ENCODE measurements at places on chromosomes 3 and 15.

DNA sequence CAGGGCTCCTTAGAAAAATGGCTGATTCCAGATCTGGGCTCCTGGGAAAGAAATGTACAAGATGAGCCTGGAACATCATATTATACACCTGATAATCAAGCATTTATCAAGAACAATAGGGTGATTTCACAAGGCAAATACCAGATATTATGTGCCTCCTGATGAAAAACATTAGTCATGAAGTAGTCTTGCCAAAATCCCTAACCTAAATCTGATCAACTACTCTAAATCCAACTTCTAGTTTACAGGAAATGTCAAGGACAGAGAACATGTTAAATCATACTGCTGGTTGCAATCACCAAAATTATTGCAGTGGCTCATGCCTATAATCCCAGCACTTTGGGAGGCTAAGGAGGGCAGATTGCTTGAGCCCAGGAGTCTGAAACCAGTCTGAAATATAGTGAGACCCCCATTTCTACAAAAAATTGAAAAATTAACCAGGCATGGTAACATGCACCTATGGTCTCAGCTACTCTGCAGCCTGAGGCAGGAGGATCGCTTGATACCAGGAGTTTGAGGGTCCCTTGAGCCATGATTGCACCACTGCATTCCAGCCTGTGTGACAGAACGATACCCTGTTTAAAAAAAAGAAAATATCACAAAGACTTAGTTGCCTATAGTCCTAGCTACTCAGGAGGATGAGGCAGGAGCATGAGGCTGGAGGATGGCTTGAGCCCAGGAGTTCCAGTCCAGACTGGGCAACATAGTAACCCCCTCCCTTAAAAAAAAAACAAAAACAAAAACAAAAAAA, 34.9 kb upstream of the ATP13A3 start:
- DNase-seq, result no peak

GRCh38 chr3:11284011-11284410, 11.8 kb downstream of the ATG7 start:
- DNase-seq, result no peak

DNA sequence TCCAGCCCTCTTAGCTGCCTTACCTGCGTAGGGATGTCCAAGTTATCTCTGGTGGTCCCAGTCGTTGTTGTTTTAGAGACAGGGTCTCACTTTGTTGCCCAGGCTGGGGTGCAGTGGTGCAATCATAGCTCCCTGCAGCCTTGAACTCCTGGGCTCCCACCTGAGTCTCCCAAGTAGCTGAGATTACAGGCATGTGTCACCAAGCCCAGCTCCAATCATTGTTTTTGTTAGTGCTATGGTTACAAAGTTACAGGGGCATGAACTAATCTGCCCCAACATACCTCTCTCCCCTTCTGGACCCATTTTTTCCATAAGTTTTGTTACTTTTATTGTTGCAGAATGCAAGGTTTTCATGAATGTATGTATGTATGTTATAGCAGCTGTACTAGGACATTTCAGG, 54.7 kb downstream of the CTDSPL2 start:
- DNase-seq, result no peak

GRCh38 chr3:32835049-32835371, 17.2 kb downstream of the TRIM71 start:
- DNase-seq, result no peak

DNA sequence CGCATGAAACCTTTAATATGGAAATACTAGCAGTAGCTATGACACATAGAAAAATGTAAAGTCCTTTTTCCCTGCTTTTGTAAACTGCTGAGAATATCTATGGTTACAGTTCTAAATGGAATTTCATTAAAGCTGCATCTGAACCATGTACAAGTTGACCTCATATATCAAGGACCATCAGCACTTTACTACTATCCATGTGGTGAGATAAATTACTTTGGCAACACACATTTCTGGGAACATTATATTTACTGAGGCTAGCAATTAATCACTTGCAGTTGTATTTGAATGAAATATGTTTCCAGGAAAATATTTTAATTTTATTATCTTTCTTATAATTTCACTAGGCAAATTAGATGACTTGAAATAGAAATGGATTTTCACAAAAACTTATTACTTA, 545.5 kb downstream of the NAALADL2 start:
- no peak for DNase-seq

GRCh38 chr3:145857956-145858355, 303.0 kb downstream of the PLOD2 start:
- no peak for DNase-seq

- no peak for DNase-seq
These were observed 1.1 kb upstream of the SETD5 start for GRCh38 chr3:9396301-9396631.

GRCh38 chr15:52658955-52659354, 20.2 kb downstream of the ATOSA start:
- no peak for DNase-seq

- DNase-seq, result no peak
These were observed 7.1 kb downstream of the ALG3 start for GRCh38 chr3:184241447-184242296.

DNA sequence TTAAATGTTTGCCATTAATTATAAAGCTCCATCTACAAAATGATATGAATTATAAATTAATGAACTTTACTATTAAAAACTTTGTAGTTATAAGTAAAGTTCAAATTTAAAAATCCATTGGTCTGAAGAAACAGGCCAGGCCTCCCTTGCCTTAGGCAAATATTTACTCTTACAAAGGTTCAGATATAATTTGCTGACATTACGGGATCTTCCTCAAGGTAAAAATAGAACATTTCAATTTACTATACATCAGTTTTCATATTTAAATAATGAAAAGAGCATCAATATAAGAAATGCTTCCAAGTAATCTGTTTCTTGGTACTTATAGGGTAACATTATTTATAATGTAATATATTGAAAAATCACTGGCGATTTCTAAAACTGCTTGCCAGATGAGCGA, 3.7 kb downstream of the CMTM6 start:
- no peak for DNase-seq

DNA sequence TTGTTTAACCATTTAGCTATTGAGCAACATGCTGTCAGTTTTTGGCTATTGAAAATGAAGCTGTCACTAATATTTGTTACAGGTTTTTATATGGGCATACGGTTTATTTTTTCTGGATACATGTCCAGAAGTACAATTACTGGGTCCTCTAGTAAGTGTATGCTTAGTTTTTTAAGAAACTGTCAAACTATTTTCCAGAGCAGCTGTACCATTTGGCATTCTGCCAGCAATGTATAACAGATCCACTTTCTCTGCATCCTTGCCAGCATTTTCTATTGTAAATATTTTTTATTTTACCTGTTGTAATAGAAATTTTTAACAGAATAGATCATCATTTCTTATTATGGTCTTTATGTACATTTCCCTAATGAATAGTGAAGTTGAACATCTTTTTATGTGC, 658.8 kb downstream of the EDEM1 start:
- no peak for DNase-seq

All from cerebellum (tissue), 4 donors.